ENCODE measurements at places on chromosomes 7 and 10.
A peak's percentile ranks its signal among the peaks of the same experiment; 100 is the strongest.

GRCh38 chr10:118914629-118915028 lies 114.9 kb upstream of the NANOS1 start:
- no peak for DNase-seq

- no peak for DNase-seq
These were observed 301.5 kb downstream of the ZEB1 start for GRCh38 chr10:31620226-31621151.

DNA sequence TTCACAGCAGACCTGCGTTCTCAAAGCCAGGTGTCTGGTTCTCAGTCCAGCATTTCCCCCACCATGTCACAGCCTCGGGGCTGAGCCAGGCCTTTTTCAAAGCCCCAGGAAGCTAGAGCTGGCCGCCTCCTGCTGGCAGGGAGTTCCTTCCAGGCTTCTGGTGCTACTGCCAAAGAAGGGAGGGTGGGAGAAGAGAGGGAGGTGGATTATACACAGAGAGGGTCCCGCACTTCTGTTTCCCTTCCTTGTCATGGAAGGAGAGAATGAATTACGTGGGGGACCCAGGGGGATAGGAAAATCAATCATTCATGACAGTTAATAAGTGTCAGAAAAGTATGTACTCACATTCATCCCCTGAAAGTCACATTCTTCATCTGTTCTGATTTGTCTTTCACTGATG lies 600 bp upstream of the LGI1 start:
- no peak for DNase-seq

GRCh38 chr7:74405191-74405898 lies 48.4 kb upstream of the GTF2IRD1 start:
- no peak for DNase-seq

DNA sequence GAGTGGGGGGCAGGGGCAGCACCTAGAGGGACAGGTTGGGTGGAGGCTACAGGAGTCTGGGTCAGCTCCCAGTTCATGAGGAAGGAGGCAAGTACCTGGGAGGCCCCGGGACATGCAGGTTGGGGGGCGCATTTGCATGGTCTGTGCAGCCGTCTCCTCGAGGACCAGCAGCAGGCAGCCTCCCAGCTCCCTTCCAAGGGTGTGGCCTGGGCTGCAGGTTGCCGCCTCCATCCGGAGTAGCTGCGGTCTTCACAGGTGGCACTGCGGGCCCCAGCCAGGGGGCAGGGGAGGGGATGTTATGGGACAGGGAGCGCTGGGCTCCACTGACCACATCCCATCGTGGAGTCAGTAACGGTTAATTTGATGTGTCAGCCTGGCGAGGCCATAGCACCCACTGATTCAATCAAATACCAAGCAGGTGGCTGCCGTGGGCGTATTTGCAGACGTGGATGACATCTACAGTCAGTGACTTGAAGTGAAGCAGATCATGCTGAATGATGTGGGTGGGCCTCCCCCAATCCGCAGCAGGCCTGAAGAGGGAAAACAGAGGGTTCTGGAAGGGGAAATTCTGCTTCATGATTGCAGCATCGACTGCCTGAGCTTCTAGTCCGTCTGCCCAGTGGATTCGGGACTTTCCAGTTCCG lies 81.6 kb downstream of the PRKAG2 start:
- DNase-seq: peak; percentile 54

- DNase-seq: no peak
These were observed 29.4 kb upstream of the PCGF5 start for GRCh38 chr10:91190876-91191583.

DNA sequence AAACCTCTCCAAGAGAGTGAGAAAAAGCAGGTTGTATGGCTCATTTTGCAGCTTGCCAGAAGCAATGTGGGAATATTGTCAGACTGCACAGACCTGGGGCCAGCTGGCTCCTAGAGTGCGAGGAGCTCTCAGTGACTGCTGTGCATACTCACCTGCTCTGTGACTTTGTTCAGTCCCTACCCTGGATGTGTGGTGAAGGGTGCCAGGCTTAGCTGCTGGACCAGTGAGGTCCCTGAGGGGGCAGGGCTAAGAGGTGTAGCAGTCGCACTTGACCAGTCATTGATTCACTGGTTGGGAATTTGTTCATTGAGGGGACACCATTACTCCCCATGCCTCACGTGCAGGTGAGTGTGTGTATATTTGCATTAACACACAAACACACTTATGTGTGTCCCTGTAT lies 60.1 kb downstream of the IKZF1 start:
- DNase-seq: no peak

DNA sequence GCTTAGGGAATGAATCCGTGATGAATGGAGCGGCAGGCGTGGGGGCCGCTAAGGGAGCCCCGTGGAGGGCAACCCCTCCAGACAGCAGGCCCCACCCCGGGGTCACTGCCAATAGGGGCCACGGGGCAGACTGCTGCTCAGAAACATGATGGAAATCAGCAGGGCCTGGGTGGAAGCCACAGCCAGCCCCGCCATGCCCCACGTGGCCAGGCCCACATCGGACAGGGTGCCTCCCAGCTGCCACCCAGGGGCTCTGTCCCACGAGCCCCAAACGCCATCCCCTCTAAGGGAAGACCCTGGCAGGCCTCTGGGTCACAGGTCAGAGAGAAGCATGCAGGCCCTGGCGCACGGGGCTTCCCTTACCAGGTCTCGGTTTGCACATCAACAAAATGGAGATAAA lies 28.4 kb downstream of the TNRC18 start:
- DNase-seq: peak; percentile 8
